Stimulated activated CD8-positive, alpha-beta memory T cell treated with anti-CD3 and anti-CD28 coated beads, Interleukin-12 subunit alpha, Interleukin-12 subunit beta, amount 100 ng/mL, for 4 hours (primary cell): ENCODE measurements at places on chromosomes 2 and 18.

GRCh38 chr18:30404422-30404821 lies 638.1 kb downstream of the DSC3 start:
- DNase-seq: no peak

- DNase-seq: no peak
Measured at GRCh38 chr2:64019975-64020528, 824 bp upstream of the VPS54 start.

- no peak for DNase-seq
Measured at GRCh38 chr2:137912371-137912770, 51.9 kb upstream of the HNMT start.

DNA sequence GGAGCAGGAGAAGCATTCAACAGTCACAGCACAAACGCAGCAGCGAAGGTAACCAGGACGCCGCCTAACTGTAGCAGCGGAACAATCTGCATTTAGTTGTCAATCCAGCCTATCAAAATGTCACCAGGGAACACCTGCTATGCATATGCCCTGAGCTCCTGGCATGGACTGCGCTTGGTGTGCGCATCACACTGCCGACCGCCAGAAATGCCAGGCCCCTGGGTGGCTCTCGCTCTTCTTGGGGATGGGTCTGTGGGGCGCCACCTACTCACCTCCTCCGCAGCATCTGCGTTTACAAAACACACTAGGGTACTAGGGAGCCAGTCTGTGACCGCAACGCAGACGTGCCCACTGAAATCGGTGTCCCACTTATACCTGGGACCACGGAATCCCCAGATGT lies 31.7 kb downstream of the ZNF516 start:
- no peak for DNase-seq

- DNase-seq: no peak
Measured at GRCh38 chr2:21920721-21921120, 797.0 kb downstream of the TDRD15 start.

DNA sequence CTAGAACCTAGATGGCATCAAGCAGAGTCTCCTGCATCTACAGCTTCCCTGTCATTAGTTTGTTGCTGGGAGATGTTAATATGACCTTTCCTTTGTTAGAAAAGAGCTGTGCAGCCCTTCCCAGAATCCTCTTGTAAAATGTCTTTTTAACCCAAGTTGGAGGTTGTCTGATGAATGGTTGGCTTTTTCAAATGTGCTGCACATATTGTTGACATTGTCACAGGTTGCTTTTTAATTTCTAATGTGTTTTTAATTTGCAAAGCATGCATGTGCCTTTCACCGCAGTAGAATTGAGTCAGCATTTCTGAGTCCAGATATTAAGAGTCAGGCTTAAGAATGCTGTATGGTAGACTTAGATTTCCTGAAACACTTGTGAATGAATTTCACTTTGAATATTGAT lies 120.8 kb downstream of the GREB1L start:
- DNase-seq: no peak

DNA sequence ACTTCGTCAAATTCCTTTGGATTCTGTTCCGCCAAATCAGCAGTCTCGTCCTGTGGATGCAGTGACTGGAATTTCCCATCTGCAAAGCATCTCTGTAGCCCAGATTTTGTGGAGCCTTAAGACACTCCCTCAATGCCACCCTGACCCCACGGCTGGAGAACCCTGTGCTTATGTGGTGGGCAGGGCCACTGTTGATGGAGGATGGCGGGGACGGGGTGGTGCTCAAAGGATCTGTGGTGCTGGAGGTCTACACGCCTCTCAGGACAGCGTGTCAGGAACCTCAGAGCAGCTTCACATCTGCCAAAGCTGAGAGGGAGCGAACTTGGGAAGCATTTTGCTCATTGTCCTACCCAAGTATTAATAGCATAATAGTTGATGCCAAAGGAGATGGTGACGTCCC lies 200.1 kb downstream of the MGAT5 start:
- DNase-seq: no peak

DNA sequence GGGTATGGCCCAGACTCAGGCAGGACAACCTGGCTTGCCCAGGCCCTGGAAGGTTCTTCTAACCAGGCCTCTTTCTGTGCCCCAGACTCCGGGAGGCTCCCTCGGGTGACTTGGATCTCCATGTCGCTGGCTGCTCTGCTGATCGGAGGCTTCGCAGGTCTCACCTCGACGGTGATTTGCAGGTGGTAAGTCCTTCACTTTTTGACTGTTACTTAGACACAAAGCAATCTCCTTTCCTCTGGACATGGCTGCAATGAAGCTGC lies 103.5 kb downstream of the TPO start:
- no peak for DNase-seq

GRCh38 chr18:59072727-59073421 lies 66.8 kb upstream of the SEC11C start:
- DNase-seq: no peak

GRCh38 chr2:203989521-203989920 lies 53.0 kb downstream of the ICOS start:
- no peak for DNase-seq

GRCh38 chr2:233802132-233802815 lies 24.1 kb downstream of the MROH2A start:
- no peak for DNase-seq

DNA sequence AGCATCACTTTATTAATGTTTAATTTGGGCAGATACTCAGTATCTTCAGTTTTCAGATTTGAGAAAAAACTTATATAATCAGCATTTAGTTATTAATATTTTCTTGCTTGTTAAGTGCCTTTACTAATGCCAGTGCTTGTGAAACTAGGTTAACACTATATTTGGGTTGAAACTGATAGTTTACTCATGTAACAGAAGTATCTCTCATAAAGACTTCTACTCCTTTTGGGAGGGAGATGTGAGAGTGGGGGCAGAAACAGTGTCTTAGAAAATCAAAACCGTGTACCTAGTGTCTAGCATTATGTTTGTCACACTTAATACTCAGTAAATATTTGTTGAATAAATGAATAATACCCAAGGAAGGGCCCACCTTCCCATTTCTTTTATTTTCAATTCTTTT lies 129.5 kb downstream of the MSTN start:
- DNase-seq: no peak

DNA sequence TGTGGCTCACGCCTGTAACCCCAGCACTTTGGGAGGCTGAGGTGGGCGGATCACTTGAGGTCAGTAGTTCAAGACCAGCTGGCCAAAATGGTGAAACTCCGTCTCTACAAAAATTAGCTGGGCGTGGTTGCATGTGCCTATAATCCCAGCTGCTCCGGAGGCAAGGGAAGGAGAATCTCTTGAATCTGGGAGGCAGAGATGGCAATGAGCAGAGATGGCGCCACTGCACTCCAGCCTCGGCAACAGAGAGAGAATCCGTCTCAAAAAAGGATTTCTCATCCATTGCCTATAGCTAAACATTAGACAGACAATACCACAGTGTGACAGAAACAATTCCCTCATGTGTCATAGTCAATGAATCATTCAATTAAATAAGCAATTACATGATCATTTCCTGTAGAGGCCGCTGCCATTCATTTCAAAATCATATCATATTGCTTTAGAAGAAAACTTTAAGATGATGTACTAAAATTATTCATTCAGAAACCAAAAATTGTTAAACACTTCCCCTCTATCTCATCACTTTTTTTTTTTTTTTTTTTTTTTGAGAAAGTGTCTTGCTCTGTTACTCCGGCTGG lies 69.5 kb upstream of the TGIF1 start:
- no peak for DNase-seq

- no peak for DNase-seq
Measured at GRCh38 chr2:110121592-110121991, 6.0 kb upstream of the MALL start.

DNA sequence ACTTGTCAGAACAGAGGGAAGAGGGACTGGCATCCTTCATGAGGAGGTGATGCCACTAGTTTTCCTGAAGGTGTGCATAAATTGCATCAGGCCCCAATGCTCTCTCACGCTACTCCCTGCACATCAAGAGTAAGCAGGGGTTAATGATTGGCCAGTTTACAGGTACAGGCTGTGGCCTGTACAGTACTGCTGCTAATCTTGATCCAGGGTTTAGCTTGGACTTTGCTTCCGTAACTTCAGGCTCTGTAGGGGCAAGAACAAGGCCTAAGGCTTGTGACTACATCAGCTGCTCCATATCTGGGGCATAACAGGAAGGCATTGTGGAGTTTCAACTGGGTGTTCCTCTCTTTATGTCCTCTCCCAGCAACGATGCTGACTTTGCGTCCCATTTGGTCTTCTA lies 96.8 kb upstream of the FZD7 start:
- no peak for DNase-seq

GRCh38 chr2:1727796-1728474 lies 16.4 kb downstream of the PXDN start:
- DNase-seq: no peak

GRCh38 chr18:70558371-70558770 lies 269.5 kb downstream of the SOCS6 start:
- no peak for DNase-seq

GRCh38 chr2:46202987-46203386 lies 94.2 kb upstream of the EPAS1 start:
- no peak for DNase-seq

DNA sequence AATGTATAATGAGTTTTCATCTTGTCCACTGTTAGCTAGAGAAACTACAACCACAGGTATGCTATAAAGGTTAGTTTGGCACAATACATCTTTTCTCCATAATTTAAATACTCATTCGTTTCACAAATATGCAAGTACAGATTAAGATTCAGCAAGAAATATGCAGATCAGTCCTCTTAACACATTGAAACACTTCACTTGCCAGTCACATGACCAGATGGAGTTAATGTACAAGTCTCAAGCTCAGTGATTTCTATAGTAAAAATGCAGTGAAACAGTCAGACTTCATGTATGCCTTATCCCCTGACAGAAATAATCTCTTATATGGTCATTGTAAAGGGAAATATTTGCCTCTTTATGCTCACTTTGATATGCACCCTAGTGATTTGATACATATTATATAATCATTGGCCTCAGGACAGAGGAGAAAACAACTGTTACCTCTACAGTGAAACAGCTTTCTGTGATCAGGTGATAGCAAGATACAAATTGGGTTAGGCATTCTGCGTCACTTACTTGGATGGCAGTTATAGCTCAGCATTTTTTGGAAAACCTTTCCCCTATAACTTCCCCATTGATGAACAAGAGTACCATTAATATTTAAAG lies 104.6 kb downstream of the TCF4 start:
- no peak for DNase-seq

GRCh38 chr2:234536178-234536965 lies 39.5 kb upstream of the ARL4C start:
- DNase-seq: no peak

DNA sequence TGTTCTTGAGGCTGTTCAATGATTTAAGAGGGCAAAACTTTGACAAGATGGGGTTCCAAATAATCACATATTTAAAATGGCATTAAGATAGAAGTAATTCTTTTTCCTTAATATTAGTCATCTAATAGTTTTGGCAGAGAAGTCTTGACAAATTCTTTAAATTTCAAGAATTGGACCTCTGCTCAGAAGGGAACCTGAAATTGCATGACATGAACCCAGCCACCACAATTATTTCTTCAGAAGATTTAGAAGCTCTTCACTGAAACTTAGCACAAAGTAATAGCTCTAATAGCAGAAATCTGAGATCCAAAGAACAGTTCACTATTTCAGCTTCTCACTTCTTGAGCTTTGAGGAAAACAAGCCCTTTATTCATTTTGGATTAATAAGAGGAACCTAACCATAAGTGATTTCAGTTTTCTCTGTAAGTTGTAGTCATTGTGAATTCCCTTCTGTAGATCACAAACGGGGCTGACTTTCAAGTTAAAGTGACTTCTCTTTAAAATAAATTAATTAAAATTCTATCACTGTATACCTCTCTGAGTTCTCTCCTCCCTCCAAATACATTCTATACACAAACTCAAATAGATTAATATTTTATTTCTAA lies 100.6 kb upstream of the ITGA4 start:
- DNase-seq: no peak

DNA sequence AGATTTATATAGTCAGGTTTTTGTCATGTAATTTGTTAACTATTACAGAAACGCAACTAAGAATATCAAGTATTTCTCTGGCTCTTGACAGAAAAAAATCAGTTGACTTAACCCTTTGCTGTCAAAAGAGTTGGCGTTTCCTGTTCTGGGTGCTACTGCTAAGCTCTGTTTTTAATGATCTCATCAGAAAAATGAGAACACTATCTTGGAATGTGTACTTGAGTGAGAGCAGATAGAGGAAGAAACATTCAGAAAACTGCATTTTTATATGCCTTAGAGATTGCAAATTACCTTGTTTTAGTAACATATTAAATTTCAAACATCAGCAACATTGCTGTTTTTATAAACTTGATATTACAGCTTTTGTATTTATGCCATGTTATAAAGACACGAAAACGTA lies 297.9 kb downstream of the RDH14 start:
- DNase-seq: no peak

DNA sequence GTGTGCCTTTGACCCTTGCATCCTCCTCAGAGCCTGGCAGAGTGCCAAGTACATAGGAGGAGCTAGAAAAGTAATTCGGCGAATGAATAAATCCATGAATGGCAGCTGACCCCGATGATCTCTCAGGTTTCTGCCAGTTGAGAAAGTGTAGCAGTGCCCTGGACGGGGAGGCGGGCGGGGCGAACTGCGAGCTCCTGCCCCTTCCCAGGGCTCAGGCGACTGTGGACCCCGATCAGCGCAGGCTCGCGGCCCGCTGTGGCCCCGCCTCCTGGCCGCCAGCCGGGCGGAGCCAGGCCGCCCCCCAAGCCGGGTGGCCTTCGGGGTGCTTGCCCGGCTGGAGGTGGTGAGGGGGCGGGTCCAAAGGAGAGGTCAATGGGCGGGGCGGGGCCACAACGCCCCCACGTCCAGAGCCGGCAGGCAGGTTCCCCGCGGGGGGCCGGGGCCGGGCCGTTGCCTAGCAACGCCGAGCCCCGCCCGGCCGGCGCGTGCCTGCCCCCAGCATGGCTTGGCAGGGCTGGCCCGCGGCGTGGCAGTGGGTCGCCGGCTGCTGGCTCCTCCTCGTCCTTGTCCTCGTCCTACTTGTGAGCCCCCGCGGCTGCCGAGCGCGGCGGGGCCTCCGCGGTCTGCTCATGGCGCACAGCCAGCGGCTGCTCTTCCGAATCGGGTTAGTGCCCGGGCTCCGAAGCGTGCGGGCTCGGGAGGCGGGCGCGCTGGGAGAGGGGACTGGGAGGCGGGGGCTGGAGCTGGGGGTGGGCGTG lies 30.6 kb upstream of the TMBIM1 start:
- DNase-seq: peak; percentile 38

- DNase-seq: no peak
Measured at GRCh38 chr18:77316008-77316407, 66.4 kb downstream of the GALR1 start.

DNA sequence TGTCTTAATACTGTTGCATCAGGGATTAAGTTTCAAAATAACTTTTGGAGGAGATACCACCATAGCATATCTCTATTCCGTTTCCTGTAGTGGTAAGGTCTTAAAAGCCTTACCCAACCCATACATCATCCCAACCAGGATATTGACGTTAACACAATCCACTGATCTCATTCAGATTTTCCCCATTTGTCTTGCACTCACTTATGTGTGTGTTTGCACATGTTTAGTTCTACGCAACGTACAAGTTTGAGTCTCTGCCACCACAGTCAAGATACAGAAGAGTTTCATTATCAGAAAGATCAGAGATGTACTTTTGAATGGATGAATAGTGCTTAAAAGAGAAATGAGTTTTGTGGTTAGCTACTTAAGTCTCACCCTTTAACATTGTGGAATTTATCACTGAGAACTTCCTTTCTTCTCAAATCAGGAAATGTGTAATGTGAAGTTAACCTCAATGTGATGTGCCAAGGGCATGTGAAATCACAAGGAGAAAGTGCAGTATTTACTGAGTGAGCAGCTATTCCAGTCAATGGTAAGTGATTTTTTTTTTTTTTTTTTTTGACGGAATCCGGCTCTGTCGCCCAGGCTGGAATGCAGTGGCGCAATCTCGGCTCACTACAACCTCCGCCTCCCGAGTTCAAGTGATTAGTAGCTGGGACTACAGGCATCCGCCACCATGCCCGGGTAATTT lies 69.2 kb upstream of the EPHA4 start:
- no peak for DNase-seq
